HL-60 (cell line): ENCODE measurements at places on chromosomes 1 and 21.

DNA sequence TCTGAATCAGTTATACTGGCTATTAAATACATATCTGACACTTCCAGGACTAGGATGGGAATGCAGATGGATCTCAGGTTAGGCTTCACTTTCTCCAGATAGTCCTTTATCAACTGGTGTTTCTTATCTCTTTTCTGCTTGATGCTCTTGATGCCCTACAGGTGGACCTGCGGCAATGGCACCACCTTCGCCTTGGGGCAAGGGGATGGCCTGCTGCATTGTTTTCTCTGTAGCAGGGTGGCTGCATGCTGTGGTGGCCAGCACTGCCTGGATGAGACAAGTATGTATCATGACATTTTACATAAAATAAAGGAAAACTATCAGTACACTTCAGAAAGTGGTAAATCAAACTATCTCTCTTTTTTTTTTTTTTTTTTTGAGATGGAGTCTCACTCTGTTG is 217.7 kb upstream of the ZP4 start:
- no peak for DNase-seq

DNA sequence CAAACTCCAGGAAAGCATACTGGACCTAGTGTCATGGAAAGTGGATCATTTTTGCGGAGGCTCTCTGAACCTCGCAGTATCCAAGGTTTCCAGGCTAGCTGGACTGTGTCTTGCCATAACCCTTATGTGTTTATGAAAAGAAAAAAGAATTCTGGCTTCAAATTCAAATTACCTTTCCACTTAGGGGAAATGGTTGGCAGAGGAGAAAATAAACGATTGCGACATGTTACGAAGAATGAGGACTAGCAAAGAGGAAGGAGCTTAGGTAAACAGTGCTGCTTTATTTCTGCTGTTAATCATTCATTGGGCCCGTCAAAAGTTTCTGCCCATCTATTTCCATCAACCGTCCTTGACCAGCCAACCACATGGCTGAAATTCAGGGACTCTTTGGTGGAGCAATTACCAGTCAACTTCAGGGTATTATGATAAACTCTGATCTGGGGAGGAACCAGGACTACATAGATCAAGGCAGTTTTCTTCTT is at the start of gene C4BPA:
TSS of gene C4BPA (plus strand) at position 342 of the 482 bp plus-strand sequence. CDS start 8,793 bp downstream, outside the sequence.
- DNase-seq, result peak; percentile 20

- DNase-seq, result no peak
Observed at GRCh38 chr1:193355178-193355577, 168.8 kb upstream of the B3GALT2 start.

DNA sequence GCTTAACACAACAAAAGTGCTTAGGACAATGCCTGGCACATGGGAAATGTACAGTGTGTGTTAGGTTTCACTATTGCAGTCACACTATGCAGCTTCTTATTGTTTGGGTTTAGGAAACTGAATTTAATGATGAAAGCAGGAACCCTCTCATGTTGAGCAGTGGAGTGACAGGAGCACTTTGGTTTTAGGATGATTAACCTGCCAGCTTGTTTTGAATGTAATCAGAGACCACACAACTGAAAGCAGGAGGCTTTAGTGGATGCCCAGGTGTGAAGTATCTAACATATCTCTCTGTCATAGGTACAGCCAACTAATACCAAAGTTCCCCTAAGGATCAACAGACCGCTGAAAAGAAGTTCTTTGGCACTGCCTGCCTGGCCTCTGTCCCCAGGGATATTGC is 406.9 kb upstream of the USP24 start:
- no peak for DNase-seq

DNA sequence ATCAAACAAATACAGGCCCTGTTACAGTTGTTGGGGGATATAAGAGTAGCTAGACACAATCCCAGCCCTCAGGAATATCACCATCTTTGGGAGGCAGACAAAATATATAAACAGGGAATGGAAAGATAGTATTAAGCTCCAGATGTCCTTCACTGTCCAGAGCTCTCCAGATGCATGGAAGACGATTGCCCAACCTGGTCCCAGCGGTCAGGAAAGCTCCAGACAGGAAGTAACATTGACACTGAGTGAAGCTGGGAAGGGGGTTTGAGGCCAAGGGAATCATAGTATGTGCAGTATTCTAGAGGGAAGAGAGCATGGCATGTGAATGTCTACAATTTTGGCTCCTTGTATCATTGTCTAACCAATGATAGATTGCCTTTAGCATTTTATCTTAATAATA is 173.9 kb upstream of the HOOK1 start:
- DNase-seq, result no peak

DNA sequence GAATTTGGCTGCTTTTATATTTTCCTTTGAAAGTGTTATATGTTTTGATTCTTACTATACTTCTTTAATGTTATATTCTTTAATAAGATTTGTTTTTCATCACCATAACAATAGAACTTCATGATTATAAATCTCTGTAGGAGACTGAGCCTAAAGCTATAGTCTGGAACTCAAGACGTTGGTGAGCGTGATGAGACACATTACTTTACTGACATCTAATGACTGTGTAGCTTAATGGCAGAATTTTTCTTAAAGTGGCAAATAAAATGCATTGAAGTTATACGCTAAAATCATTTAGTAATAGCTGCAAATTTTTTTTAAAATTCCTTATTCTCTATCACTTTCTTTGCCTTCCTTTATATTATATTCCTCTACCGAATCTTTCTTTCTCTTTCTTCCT is 56.1 kb upstream of the HAO2 start:
- no peak for DNase-seq

- no peak for DNase-seq
Observed at GRCh38 chr1:78619803-78620579, at the start of gene IFI44L. IFI44L (plus strand) TSS chr1:78620448; CDS start chr1:78627916, 7,468 bp downstream.

DNA sequence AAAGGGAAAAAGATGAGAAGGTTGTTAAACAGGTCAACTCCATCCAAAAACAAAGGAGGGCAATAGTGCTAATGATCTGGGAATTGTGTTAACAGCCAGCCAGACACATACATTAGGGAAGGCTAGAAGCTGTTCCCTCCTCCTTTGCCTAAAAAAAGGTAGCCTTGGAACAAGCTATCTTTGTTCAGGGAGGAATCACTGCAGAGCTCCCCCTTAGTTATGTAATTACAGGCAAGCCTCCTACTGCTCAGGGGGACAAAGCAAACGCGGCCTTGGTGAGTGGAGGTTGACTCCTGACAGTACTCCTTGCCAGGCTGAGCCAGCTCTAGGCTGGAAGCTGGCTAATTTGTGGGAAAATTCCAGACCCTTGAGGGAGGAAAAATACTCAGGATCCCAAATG is 97.6 kb downstream of the VAV3 start:
- DNase-seq, result no peak

DNA sequence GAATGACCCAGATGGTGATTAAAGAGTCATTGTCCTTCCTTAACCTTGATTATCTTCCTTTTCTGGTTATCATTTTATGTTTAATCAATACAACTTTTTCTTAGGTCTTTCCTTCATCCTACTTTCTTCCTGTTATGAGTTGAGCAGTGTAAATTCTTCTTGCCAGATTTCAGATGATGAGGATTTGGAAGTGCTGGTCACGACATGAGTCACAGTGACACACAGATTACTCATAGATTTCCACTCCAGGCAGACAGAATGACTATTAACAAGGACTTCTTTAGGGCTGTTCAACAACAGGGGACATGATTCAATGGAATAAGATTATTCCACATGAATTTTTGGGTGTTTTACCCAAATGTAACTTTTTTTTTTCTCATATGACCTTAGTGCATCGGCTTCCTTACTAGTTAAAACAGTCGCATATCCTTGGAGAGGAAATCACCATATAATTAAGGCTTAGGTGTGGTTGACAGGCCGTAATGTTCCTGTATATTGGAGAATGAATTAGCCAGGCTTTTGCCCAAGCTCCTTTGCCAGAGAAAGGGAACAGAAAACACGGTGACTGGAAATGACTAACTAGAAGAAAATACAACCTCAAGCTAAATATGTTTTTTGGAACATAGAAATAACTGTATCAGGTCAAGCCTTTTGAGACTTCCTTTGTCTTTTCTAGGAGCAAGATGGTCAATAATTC is 44.2 kb downstream of the PRRX1 start:
- no peak for DNase-seq

GRCh38 chr1:188249811-188250210 is 1421.1 kb downstream of the PLA2G4A start:
- DNase-seq, result peak; percentile 4

GRCh38 chr1:51679435-51679834 is 62.5 kb downstream of the OSBPL9 start:
- DNase-seq, result no peak

GRCh38 chr1:50812346-50812745 is 147.7 kb downstream of the FAF1 start:
- DNase-seq, result no peak

GRCh38 chr1:150516616-150517015 is 1.1 kb downstream of the FALEC start:
- no peak for DNase-seq

GRCh38 chr1:212718499-212718898 is 18.9 kb upstream of the BATF3 start:
- no peak for DNase-seq

- no peak for DNase-seq
Observed at GRCh38 chr21:36861595-36862323, 104.7 kb downstream of the HLCS start.

DNA sequence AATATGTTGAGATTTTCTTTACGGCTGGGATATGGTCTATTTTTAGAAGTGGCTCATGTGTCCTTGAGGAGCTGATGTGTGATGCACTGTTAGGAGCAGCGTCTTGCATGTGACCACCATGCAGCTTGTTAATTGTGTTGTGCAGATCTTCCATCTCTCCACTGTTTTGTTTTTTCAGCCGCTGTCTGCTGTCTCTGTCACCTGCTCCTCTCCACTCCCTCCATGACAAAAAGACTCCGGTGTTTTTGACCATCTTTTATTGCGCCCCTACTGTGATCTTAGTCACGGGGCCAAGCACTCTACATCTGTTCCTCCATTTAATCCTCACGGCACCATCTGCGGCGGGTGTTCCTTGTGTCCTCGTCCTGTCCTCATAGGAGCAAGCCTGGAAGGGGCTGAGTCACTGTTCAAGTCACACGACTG is 51.8 kb downstream of the ADARB1 start:
- no peak for DNase-seq

DNA sequence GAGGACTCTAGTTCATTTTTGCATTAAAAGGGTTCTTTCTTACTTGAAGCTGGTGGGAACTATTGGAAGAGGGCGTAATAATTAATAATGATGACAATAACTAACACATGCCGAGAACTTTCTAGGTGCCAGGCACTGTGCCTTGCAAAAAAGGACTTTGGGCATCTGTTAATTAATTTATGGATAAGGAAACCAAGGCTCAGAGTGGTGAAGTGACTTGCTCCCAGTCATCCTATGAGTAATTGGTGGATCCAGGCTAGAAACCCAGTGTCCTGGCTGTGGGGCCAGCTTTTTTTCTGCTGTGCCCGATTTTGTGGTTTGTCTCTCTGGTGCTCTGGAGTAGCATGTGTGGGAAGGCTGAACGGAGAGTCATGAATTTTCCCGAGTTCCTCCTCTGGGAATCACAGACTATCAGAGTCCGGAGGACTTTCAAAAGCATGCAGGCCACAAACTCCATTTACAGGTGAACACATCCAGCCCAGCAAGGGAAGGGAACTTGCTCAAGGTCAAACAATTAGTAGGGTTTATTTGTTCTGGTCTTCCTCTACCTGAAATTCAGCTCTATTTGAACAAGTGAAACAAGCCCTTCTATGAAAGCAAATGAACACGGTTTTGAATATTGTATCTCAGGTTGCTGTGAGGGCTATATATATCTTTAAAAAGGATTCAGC is 23.4 kb downstream of the ROR1 start:
- no peak for DNase-seq

GRCh38 chr1:167904652-167905130 is 9.2 kb downstream of the ADCY10 start:
- DNase-seq, result no peak

GRCh38 chr1:11738783-11739182 is 2.8 kb downstream of the AGTRAP start:
- DNase-seq, result no peak

GRCh38 chr1:46113948-46114347 is 18.5 kb downstream of the PIK3R3 start:
- no peak for DNase-seq

GRCh38 chr1:156642265-156643048 is 540 bp downstream of the BCAN start:
- DNase-seq, result no peak

DNA sequence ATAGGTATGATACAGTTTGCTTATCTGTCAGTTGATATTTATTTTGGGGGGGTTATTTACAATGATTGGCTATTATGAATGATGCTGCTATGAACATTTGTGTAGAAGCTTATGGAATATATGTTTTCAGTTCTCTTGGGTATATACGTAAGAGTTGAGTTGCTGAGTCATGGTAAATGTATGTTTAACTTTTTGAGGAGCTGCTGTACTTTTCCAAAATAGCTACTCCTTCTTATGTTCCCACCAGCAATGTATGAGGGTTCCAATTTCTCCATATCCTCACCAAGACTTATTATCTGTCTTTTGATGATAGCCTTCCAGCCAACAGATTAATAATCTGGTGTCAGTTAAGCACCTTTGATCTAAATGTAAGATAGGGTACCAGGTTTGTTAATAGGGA is 11.9 kb downstream of the SOAT1 start:
- no peak for DNase-seq

DNA sequence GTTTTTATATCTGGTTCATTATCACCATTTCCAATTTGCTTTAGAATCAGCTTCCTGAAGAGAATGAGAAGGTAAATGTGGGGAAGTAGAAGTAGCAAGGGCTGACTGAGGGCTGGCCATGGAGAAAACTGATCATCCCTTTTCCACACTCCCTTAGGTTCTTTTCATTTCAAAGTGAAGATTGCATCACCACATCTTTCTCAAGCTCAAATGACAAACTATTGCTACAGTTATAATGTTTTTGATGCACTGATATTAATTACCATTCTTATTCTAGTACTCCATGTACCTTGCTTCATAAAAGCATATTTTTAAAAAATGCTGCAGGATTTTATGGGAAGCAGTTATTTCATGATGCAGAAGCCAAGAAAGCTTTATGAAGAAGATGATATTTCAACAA is 7.9 kb upstream of the AK5 start:
- no peak for DNase-seq

- DNase-seq, result no peak
Observed at GRCh38 chr1:247295274-247295684, 36.4 kb downstream of the ZNF496 start.

DNA sequence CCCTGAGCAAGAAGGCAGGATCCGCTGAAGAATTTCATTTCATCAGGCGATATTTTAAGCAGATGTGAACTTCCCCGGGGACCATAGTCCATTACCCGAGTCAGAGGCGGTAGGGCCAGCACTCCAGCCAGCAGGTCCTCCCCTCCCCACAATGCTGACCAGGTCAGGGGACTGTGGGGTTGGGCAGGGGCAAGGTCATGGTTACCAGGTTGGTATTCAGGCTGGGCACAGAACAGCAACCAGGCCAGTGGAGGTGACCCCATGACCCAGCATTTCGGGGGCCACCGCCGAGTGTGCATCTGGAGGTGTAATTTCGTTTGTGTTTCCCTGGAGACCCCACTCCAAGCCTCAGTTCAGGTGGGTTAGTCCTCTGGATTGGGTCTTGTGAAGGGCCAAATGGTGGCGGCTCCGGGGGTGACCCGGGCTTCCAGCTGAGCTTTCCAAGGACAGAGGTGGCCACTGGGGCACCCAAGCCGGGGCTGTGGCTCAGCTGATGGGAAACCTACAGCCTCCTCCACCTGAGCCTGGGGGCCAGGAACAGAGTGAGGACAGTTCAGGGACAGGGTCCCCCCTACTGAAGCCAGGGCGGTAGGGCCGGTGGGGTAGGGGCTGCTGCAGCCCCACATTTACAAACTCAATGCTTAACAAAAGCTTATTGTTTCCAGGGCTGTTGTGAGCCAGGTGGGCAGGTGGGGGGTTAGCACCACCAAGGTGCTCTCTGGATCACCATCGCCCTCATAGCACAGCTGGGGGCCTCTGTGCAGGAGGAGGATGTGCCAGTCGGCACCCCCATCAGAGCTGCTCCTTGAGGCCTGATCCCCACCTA is 2.8 kb downstream of the PRDM16 start:
- no peak for DNase-seq
